ENCODE measurements at places on chromosomes 6 and 20.
A peak's percentile ranks its signal among the peaks of the same experiment; 100 is the strongest.

DNA sequence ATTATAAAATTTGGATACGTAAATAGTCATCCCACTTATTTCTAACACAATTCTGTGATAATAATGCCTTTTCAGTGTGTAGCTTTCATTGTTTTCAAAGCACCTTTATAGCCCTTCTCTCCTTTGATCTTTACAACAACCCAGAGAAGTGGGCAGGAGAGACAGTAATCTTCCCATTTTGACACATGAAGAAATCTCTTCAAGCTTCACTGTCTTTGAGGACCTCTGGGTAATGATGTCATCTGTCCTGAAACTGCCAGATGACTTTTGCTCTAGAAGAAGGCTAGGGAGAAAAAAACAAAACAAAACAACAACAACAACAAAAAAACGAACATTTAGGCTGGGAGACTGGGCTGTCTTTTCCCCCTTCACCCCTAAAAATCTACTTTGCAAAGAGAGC lies 203.0 kb downstream of the KCNQ5 start:
- DNase-seq: no peak

DNA sequence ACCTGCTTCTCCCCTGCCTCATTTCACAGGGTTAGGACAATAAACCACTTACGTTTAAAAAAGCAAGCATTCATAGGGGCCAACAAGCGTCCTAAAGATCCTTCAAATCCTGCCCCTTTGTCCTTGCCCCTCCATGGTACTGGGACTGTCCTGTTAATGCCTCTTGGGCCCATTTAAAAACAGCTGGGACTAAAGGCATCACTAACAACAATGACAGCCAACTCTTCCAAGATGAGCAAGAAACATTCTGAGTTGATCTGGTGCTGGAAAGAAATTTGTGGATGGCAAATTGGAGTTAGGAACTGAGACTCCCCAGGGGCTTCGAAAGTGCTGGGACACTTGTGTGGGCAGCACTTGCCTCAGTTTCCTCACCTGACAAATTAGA lies 93.4 kb downstream of the ZMYND8 start:
- DNase-seq: no peak

- DNase-seq: no peak
Measured at GRCh38 chr6:41824571-41825569, 37.4 kb downstream of the TOMM6 start.

GRCh38 chr20:53828088-53828681 lies 234.5 kb upstream of the ZNF217 start:
- peak; percentile 95 for DNase-seq

GRCh38 chr6:166569206-166569605 lies 17.3 kb downstream of the RAMACL start:
- no peak for DNase-seq

DNA sequence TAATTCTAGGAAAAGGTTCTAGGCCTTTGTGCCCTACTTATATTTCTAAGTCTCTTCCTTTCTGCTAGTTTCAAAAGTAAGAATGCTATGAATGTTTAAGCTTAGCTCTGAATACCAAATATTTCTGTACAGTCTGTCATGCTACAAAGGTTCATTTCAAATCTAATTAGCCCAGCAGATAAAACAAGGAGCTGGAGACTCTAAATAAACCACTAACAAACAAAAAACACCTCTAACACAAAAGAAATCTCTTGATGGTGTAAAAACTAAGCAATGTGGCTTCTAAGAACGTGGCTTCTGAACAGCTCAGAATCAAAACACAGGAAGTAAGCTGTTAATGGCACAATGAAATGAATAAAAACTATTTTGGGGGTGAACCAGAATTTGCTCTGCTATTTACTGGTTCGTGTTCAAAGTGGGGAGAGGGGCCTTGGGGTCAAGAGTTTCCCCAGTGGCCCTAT lies 198.3 kb downstream of the BCAS1 start:
- DNase-seq: no peak

DNA sequence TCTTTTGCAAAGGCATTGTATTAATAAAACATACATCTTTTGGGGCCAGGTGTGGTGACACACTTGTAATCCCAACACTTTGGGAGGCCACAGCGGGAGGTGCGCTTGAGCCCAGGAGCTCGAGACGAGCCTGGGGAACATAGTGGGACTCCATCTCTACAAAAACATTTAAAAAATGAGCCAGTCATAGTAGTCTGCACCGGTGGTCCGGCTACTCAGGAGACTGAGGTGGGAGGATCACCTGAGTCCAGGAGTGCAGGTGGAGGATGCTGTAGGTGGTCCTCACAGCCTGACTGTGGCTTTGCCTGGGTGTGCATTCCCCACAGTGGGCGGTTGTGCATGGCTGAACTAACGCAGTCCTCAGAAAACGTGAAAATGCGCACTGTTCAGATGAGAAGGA lies 162.5 kb downstream of the DLL1 start:
- no peak for DNase-seq

- DNase-seq: no peak
Measured at GRCh38 chr6:142414462-142415250, 112.8 kb downstream of the ADGRG6 start.

Measured in astrocyte of the cerebellum (primary cell).